ENCODE measurements at places on chromosomes 16 and 17. TPM values are rescaled to one million over a fixed set of nuclear protein-coding genes. Genes with fewer than 3 reads are reported as not detected.

The SERPINF2 gene
- total RNA-seq, result not detected

The HS3ST3B1 gene
- 2.6 TPM for total RNA-seq

The TP53TG3B gene
- not detected for total RNA-seq

The SDR42E1 gene
- 0.52 TPM for total RNA-seq

The MYH1 gene
- 12.0 TPM for total RNA-seq

The MKS1 gene
- 10.4 TPM for total RNA-seq

The TP53TG3F gene
- total RNA-seq, result not detected

The SMARCE1 gene
- 66.3 TPM for total RNA-seq

Measured in skeletal muscle tissue (tissue), 5 donors.